ENCODE measurements at places on chromosomes 1 and 21.

GRCh38 chr21:32958288-32959002 is 67.3 kb upstream of the OLIG2 start:
- DNase-seq: no peak

- no peak for DNase-seq
These were observed 66.6 kb downstream of the SCMH1 start for GRCh38 chr1:41175546-41175945.

DNA sequence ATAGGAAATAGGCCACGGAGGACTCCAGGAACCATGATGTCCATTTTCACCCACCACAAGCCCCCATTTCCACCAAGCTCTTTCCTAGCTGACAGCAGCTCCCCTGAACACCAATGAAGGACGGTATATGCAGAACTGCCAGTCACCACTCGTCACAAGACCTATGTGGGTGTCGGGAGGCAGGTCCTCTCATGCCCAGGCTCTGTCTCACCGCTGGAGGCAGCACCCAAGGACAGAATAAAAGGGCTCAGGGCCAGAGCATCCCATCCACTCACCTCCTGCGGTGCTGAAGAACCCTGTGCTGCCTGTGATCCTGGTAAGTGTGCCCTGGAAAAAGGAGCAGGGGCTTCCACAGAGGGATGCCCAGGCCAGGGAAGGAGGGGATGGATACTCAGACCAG is at the start of gene LCE1F:
Gene LCE1F, plus strand, starts transcription at position 266 of the 400 bp plus-strand sequence. CDS start 1,232 bp downstream, outside the sequence.
- DNase-seq: no peak

DNA sequence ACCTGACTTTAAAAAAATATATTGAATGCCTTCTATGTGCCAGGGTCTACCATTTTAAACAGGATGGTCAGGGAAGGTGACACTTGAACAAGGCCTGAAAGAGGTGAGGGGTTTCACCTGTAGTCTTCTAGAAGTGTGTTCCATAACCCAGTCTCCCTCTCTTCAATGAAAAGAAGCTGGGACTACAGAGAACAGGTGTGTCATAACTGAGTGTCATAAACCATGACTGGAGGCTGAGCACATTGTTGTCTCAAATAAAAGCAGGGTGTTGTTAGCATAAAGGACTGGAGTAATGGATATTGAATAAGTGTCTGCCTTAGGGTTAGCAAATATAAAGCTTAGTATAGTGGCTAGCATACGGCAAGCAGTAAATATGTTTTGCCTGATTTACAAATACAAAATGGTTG is 65.4 kb downstream of the SYDE2 start:
- no peak for DNase-seq

- DNase-seq: no peak
These were observed 974 bp downstream of the ACTN2 start for GRCh38 chr1:236687273-236687672.

- DNase-seq: no peak
These were observed 21.4 kb upstream of the LSM10 start for GRCh38 chr1:36419140-36419539.

DNA sequence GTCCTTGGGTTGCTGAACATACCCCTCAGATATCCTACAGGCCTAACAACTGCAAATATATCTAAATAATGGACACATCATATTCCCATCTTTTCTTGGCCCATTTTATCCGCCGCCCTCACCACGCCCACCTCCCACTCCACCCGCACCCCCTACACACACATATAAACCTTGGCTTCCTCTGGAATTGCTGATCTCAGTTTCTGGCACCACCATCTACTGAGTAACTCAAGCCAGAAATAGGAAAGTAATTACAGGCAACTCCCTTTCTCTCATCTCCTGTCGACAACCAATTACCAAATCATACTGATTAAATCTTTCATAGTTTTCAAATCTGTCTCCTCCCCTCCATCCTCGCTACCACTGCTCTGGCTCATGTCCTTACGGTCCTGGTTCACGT is 4.7 kb downstream of the RGS8 start:
- DNase-seq: no peak

DNA sequence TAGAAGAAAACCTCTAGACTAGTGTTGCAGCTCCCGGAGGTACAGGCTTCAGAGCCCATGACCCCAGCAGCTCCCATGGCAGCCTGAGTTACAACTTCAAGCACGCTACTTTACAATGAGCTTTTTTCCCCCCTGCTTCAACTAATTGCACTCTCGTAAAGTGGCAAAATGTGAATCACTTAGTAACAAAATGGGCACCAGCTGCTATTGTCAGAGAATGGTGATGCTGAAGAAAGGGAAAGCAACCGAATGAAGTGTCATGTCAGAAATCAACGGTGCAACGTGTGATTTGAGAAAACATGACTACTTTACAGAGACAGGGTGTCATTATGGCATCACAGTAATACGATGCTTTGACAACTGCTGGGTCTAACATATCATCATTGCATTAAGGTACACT is 40.5 kb downstream of the ESRRG start:
- DNase-seq: no peak

- no peak for DNase-seq
These were observed 919 bp downstream of the SLAMF6 start for GRCh38 chr1:160522136-160522535.

DNA sequence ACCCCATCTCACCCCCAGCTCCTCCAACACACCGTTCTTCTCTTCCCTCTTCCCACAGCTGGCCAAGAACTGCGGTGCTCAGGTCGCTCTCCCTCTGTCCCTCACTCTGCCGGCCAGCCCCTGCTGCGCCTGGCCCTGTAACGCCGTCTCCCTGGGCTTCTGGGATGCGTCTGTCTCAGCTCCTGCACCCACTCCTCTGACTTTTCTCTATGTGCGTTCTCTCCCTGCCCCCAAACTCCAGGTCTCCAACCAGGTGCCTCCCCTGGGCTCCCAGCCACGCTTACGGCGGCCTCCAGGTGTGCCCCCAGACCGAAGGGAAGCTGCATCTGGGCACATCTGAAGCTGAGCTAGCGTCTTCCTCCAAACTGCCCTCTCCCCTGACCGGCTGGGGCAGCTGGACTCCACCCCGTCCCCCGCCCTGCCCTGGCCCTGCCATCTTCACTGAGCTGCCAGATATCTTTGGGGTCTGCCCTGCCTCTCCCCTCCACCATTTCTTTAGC is 2.6 kb downstream of the KRTAP10-12 start:
- no peak for DNase-seq

DNA sequence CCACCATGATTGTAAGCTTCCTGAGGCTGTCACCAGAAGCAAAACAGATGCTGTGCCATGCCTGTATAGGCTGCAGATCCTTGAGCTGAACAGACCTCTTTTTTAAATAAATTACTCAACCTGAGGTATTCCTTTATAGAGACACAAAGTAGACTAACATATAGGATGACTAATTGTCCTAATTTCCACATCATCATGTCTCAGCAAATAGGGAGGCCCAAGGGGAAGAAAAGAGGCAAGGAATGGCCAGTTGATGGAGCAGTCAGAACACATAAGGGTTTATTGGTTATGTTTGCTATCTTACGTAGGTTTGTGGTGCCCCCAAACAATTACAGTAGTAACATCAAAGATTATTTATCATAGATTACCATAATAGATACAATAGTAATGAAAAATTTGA is 126.2 kb downstream of the RASAL2 start:
- no peak for DNase-seq

DNA sequence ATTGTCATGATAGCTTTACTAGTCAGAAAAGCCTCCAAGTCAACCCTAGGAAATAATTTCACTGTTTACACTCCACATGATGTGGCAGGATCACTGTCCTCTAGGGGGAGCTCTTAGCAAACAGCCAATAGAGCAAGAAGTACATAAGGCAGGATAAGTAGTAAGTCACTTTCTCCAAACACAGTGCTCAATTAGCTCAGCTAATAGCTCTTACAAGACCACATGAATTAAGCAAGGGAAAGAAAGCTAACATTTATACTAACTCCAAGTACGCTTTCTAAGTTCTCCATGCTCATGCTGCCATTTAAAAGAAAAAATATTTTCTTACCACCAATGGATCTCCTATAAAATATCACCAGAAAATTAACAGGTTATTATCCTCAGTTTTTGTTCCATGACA is 66.9 kb upstream of the LRIF1 start:
- peak; percentile 16 for DNase-seq

DNA sequence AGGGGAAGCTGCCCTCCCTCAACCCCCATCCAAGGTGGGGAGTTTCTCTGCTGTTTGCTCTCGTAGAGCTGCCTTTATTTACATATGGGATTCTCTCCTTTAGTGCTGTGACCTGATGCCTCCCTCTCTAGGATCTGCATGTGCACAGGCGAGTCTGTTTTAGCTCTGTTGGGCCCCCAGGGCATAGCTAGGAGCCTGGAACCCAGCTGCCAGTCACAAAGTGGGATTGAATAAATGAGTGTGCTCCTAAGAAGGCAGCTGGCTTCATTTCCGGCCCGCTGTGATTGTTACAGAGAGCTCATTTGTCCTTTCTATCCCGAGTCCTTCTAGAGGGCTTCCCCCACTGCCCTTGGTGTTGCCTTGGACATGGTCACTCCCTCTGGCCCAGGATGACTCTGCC is 176.6 kb downstream of the GRIK3 start:
- no peak for DNase-seq

GRCh38 chr21:14985306-14985705 is 79.5 kb downstream of the NRIP1 start:
- DNase-seq: no peak

GRCh38 chr1:183003203-183003602 is 20.0 kb upstream of the LAMC1 start:
- no peak for DNase-seq

DNA sequence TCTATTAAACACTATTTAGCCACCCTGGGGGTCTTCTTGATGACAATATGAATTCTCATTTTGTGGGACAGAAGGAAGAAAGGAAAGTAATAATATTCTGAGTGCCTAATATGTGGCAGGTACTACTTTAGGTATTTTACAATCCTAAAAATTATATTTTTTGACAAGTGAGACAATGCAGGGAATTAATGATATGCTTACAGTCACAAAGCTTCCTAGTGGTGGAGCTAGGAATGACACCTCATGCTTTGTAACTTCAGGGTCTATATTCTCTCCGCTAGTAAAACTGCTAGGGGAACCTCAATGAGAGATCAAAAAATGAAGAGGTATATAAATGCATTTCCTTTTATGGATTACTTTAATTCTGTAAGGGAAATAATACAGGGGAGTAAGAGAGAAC is 44.3 kb downstream of the TPR start:
- no peak for DNase-seq

GRCh38 chr1:5834477-5835178 is 157.6 kb downstream of the NPHP4 start:
- no peak for DNase-seq

DNA sequence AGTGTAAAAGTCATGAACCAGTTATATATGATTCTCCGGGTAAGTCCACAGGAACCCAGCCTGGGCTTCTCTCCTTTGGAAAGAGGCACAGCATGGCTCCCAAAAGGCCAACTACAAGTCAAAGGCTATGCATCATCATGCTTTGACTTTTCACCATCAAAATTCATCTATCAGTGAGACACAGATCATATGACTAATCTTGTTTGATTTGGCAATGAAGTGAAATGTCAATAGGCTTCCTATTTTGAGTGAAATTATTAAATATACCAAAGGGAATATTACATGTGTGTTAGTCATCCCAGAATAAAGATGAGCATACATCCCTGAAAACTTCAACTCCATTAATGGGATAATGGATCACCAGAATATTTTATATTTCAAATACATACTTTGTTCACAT is 83.5 kb upstream of the ADGRL2 start:
- DNase-seq: no peak

DNA sequence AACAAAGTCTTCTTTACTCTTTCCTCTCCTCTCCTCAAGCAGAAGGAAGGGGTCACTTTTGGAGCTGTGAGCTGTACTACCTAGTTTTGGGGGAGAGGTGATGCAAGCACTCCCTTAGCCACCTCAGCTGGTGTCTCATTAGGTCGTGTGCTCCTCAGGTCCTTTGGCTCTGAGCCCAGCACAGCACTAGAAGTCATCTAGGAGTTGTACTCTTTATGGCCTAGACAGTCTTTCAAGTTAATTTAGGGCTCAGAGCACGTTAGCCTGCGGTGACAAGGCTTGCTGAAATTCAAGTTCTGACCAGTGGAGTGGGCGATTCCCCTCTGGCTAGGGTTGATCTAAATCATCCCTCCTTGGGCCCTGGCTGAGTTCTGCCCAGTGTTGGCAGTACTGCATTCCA is 48.0 kb upstream of the WDR26 start:
- no peak for DNase-seq

- DNase-seq: no peak
These were observed 45.2 kb downstream of the EPRS1 start for GRCh38 chr1:220001095-220001501.
